Hair follicular keratinocyte (primary cell): ENCODE measurements at places on chromosomes 5 and 9. TPM values are rescaled to one million over a fixed set of nuclear protein-coding genes. Genes with fewer than 3 reads are reported as not detected.

SLC22A4 gene
- 1.2 and 2.2 TPM in 2 replicates for total RNA-seq

RANBP6 gene
- total RNA-seq: 8.8 and 12.4 TPM in 2 replicates

SPATA9 gene
- total RNA-seq: not detected in 2 replicates

CTSL gene
- total RNA-seq: 124 and 132 TPM in 2 replicates

TMEM8B gene
- 1.1 and 3.7 TPM in 2 replicates for total RNA-seq

PRRX2 gene
- total RNA-seq: not detected in 2 replicates

LCN12 gene
- total RNA-seq: not detected in 2 replicates

CCNJL gene
- total RNA-seq: 2.4 and 4.8 TPM in 2 replicates

PLAC8L1 gene
- 0.23 TPM in 1 of 2 replicates, not detected in the other for total RNA-seq

CERT1 gene
- 5.4 and 8.4 TPM in 2 replicates for total RNA-seq

TEX48 gene
- total RNA-seq: not detected in 2 replicates

SLC4A9 gene
- total RNA-seq: not detected in 2 replicates

BAAT gene
- total RNA-seq: not detected in 2 replicates

SH3TC2 gene
- total RNA-seq: 6.8 and 12.1 TPM in 2 replicates

ANXA2R gene
- 0.15 and 0.31 TPM in 2 replicates for total RNA-seq

GFI1B gene
- not detected in 2 replicates for total RNA-seq
